ENCODE measurements at places on chromosomes 4 and X. TPM values are rescaled to one million over a fixed set of nuclear protein-coding genes. Genes with fewer than 3 reads are reported as not detected.

DNA sequence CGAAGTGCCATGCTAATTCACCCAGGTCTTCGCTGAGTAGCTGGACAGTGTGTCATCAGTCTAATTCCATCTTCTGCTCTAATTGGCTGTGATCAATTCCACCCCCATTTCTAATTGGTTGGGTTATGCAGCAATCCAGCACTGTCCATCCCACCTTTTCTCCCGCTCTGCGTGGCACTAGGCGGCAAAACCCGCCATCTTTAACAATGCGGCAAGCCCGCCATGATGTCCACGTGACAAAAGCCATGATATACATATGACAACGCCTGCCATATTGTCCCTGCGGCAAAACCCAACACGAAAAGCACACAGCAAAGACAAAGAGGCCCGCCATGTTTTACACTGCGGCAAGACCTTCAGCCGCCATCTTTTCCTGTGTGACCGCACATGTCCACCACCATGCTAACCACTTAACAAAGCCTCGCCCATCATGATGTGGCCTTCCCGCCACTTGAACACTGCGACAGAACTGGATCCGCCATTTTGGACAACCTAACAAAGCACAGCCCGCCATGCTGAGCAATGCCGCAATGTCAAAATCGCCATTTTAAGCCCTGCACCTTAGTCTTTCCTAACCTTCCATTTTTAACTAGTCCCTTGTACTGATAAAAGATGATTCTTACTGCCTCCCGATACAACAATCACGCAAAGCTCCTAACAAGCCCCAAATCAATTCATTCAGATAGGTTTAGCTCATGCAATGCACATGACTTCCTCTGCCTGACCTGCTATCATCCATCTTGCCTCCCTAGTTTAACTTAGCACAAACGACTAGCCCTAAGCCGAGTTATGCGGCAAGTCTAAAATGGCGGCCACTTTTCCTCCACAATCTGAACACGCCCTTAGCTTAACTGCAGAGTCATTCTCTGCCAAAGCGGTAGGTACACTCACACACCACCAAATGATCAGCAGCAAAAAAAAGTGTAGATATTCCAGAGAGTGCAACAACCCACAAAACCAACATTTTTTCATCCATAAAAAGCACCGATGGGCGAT lies 288.3 kb downstream of the CHIC1 start:
- DNase-seq = no peak

GRCh38 chrX:72169008-72169728 lies 12.4 kb upstream of the PIN4 start:
- DNase-seq = no peak

DNA sequence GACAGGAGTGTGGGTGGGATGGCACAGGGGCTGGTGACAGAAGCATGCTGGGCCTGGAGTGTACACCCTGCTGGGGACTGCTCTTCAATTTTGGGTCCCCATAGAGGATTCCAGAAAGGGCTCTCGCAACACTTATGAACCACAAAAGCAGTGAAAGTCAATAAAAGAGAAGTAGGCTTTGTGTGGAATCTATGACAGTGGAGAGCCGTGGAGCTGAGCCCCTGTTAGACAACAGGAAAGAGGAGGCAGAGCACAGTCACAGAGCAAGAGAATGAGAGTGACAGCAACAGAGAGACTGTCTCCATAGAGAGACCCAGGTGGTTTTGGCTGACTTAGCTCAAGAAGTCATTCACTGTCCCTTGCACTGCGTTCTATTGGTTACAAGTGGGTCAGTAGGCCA lies 135.1 kb upstream of the ATP6AP2 start:
- DNase-seq = no peak

DNA sequence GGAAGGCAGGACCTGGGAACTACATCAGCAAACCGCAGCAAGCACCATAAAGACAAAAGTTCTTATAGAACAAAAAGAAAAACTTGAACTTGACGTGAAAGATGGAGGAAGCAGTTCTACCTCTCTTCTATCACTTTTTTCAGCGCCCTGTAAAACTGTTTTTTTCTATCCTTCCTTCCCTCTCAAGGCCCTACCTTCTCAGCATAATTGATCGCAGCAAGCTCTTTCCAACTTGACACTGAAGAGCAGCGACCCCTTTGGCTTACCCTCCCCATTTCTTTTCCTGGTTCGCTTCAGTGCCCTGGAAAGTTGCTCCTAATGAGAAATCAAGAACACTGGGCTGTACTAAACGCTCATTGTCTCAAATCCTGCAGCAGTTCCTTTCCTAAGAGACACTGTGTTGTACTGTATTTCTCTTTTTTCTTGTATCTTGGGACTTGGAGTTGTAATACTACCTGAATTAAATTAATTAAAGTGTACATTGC lies 150.6 kb upstream of the SLC4A4 start:
- DNase-seq = no peak

- DNase-seq = no peak
Observed at GRCh38 chr4:73068491-73069337, 802 bp downstream of the COX18 start.

DNA sequence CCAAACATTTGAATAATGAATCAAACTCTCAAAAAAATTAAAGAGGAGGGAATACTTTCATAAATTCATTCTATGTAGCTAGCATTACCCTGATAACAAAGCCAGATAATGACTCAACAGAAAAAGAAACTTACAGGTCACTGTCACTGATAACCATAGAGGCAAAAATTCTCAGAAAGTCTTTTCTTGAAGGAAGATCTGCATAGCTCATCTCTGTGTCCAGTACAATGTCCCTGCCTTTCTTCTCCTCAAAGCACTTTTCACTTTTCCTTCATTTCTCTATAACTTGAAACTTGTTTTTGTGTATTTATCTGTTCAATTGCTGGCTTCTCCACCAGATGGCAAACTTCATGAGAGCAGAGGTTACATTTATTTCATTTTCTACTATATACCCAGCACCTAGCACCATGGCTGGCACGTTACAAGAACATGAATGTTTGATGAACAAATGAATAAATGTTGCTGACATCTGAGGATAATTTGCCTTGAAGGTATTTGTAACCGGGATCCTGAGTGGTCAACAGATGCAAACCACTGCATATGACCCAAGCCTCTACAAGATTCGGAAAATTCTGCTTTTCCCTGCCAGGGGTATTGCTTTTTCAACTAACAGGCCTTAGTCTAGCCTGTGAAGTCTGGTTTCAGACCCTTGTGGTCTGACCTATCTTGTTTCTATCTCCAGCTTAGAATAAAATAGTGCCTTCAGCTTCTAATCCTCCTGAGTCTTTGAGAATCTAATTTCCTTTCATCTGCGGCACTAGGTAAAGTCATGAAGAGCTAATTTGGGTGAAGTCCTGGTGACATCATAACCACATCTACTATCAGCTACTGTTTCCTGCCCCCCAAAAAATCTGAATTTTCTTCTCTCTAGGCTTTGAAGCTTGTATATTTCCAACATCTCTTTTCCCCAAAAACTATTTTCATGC lies 52.5 kb upstream of the ANTXR2 start:
- no peak for DNase-seq

DNA sequence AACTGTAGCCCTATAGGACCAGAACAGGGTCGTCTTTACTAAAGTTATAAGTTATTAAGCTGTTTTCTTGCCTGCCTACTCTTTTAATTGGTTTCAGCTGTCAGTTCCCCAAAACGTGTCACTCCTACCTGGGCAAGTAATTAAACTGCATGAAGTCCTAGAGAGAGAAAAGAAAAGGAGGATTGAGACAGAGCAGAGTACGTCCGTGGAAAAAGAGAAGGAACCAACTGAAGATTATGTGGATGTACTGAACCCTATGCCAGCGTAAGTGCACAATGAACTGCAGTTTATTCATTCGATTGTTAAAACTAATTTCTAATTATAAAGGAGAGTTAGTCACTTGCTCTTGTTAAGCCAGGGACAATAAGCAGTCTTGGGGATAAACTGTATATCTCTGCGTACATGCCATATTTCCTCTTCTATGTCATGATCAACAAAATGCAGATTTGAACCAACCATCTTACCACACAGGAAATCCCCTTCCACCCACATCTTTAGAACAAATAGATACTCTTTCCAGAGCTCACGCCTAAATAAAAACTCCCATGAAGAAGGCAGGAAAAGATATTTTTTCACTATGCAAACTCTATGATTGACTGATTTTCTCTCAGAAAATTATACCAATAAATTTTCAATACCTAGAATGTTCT lies 22.8 kb downstream of the STAP1 start:
- DNase-seq = no peak

GRCh38 chrX:32041181-32041580 lies 969.3 kb upstream of the FTHL17 start:
- DNase-seq = no peak

GRCh38 chr4:107065201-107065600 lies 29.1 kb upstream of the DKK2 start:
- no peak for DNase-seq

DNA sequence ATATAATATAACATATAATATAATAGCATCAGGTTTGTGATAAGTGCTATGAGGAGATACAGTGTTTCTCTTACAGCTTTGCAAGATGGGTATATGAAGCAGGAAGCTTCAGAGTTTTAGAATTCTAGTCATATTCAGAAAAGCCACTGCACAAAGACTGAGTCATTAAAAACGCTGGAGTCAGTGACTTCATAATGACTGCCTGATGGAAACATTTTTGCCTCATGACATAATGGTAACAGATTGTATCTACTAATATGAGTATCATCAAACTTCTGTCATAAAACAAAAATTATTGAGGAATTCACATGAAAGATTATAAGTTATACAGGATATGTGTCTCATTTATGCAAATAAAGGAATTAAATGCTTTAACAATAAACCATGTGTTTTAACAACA lies 46.8 kb downstream of the EPHA5 start:
- no peak for DNase-seq

DNA sequence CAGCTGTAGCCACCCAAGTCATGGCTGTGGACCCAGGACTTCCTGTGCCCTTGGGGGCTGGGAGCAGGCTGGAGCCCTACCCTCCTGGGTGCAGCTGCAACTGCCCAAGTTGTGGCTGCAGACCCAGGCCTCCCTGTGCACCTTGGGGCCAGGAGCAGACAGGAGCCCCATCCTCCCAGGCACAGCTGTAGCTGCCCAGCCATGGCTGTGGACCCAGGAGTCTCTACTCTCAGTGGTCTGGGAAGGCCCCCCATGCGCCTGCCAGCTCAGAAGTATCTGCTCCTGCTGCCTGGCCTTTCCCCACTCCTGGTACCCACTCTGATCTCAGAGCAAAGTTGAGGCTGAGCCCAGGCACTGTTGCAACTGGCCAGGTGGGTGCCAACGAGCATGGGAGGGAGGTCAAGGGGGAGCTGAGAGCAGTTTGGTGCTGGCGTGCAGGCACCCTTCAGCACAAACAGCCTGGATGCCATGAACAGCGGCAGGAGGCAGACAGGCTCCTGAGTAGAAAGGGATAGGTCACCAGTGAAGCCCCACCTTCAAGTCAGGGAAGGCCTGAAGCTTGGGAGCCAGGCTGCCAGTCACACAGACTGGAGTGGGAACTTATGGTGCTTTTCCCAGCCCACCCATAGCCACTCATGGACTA lies 21.5 kb downstream of the PRRG1 start:
- DNase-seq = no peak

DNA sequence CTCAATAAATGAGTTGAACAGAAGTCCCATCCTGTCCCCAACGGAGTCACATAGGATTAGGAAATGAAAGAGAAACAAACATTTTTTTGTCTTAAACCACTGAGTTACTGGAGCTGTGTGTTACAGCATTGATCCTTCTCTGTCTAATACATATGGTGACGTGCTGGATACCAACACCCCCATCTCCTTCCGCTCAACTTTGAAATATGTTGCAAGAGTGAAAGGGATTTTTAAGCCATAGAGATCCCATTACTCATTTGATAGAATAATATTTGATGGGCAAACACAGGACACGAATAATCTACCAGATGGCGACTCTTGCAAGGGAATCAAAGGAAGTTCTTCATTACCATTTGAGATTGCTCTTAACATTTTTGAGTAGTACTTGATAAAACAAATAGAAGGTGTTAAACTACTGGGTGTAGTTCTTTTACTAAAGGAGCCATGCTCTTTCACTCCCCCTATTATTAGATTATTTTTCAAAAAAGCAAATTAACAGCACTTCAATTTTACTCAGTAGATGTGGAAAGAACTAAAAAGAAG lies 140.5 kb downstream of the PACRGL start:
- no peak for DNase-seq

GRCh38 chr4:123216946-123217345 lies 179.6 kb upstream of the SPRY1 start:
- DNase-seq = no peak

DNA sequence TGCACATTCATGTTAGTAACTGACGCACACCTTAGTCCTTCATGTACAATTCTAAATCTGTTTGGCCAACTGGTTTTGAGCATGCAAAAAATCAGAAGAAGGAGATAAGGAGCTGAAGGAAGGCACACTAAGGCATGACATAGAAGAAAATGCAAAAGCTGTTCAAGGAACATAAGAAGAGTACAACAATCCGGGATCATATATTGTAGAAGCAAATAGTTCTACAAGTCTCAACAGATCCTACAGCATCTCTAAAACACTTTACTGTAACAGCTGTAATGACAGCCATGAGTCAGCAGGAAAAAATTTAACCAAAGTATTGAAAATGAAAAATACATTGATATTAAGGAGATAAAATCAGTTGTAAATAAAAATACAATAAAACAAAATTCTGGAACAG lies 57.7 kb downstream of the KLHL13 start:
- no peak for DNase-seq

DNA sequence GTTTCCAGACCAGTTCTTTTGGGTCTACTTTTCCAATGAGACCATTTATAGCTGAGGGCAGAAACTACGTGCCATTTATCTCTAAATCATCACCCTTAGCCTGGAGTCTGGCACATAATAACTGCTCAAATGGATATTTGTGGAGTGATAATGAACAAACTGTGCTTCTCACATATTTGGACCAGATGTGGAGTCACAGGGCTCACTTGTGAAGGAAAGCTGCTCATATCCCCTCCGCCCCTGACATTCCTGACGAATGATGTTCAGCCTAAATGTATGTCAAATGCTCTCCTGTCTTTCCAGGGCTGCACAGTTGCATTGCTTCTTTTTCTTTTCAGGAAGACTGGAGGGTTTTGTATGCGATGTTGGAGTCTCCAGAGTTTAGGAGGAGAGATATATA lies 110.1 kb downstream of the GBA3 start:
- DNase-seq = no peak

- DNase-seq = no peak
Observed at GRCh38 chr4:98745366-98745765, 87.0 kb upstream of the TSPAN5 start.

DNA sequence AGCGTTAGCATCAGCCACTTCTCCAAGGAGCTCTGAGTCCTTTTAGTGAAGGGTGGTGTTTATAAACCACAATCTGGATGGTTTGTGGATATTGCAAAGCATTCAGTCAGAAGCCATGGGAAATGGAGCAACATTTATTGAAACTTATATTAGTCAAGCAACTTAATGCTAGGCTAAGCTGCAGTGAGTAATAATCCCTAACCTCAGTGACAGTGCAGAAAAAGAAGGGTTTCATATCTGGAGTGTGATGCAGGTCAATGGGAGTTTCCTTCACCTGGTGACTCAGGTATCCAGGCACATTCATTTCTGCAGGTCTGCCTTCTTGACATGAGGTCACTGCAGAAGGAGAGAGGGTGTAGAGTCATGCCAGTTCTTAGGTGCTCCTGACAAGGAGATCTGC lies 10.4 kb upstream of the DRD5 start:
- no peak for DNase-seq

The HTRA3 gene
- total RNA-seq = 58.5 TPM

The NAA11 gene
- not detected for total RNA-seq

The MAP7D2 gene
- total RNA-seq = 0.29 TPM

The TMPRSS11F gene
- total RNA-seq = not detected

The P2RY4 gene
- total RNA-seq = 0.42 TPM

The ZXDA gene
- total RNA-seq = 3.3 TPM

The IL2RG gene
- 5.8 TPM for total RNA-seq

The BEND2 gene
- total RNA-seq = not detected

The ASMT gene
- not detected for total RNA-seq

The RHOXF2B gene
- total RNA-seq = not detected

The ZNF711 gene
- total RNA-seq = 0.84 TPM

Measured in mesenteric fat pad (tissue), 1 donor.